Ascending aorta (tissue), 2 donors: ENCODE measurements at places on chromosomes 4 and X.

GRCh38 chr4:7043284-7044136, at the start of gene TADA2B:
TSS of gene TADA2B (plus strand) at chr4:7043372. CDS start at chr4:7043580, 208 bp downstream.
- peak within 1 kb of the TSS; percentile 100 for H3K4me3 ChIP-seq
- peak within 1 kb of the TSS; percentile 90 for H3K27ac ChIP-seq
- H3K27me3 ChIP-seq, result no peaks in the 10 kb centered on the region
- H3K36me3 ChIP-seq, result no peaks in the 10 kb centered on the region

DNA sequence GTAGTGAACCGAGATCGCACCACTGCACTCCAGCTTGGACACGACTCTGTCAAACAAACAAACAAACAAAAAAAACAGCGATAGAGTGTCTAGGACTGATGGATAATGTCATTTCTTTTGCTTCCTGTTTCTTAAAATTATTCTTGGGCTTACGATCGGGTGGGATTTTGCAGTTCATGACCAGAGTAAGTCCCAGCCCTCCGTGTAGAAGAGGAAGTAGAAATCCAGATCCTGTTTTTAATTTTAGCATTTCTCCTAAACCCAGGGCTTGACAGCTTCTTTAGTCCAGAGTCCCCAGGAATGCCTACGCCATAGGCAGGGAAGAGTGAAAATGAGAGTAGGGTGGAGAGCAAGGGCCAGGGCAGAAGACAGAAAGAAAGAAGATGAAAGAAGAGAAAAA, 94.3 kb downstream of the HPRT1 start:
- H3K27ac ChIP-seq, result no peak overlapping the region
- no peak for DNase-seq
- H3K27me3 ChIP-seq, result no peaks in the 10 kb centered on the region
- no peak overlapping the region for H3K4me3 ChIP-seq
- no peaks in the 10 kb centered on the region for H3K36me3 ChIP-seq

DNA sequence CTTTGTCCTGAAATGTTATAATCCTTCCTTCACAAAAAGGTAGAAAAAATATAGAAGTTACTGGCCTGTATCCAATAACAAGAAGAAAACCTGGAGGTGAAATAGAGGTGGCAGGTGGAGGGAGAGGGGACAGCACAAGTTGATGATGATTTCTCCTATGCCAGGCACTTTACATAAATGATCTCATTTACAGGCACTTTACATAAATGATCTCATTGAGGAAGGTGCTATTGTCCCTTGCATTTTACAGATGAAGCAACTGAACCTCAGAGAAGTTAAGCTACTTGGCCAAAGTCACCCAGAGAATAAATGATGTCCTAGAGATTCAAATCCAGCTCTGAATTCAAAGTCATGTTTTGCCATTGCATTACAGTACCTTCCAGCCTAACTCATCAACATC, 7.1 kb upstream of the OPHN1 start:
- H3K36me3 ChIP-seq, result no peaks in the 10 kb centered on the region
- no peaks in the 10 kb centered on the region for H3K4me1 ChIP-seq
- H3K27me3 ChIP-seq, result no peaks in the 10 kb centered on the region

- H3K4me1 ChIP-seq, result peaks cover 21% of the 10 kb centered on the region
- peak; percentile 63 for DNase-seq
- peak overlapping the region; percentile 76 for H3K4me3 ChIP-seq
- H3K27ac ChIP-seq, result no peak overlapping the region
- H3K36me3 ChIP-seq, result peaks cover 33% of the 10 kb centered on the region
These were observed 27.2 kb downstream of the NOP14 start for GRCh38 chr4:2935762-2936743.

DNA sequence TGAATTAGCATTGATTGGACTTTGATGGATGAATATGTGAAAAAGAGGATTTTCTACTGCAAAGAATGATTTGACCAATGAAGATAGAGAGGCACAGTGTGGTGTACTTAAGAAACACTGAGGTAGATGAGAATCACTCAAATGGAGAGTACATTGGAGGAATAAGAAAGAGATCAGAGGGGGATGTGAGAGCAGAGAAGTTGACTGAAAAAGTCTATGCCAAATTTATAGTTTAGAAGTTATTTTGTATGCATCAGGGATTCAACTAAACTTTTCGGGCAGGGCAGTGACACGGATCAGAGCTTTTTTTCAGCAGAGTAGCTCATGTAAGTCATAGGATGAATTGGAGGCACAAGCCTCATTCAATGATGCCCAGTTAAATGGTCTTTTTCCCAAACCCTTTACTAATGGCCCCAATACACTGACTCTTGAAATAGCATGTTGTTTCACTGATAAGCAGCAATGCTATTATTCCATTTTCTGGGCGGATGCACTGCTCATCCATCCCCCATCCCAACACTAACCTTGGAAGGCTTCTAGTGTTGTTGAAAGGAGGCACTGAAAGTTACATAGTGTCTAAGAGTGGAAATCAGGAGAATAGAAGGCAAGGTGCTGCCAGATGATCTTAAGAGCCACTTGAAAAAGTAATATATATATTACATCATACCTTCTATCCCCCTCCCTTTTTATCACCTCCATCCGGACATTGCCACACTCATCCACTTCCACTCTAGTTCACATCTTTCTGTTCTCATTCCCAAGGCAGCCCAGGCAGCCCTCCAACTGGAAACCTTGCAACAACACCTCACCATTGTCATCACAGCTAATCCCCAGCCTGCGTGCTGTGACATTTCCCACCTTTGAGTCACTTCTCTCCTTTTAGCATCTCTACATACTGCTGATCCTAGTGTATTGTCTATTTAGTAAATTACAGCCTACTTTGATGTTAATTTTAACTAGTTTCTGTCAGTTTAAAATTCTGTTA, 46.1 kb downstream of the ARHGAP24 start:
- H3K27ac ChIP-seq, result no peak overlapping the region
- no peaks in the 10 kb centered on the region for H3K27me3 ChIP-seq
- H3K36me3 ChIP-seq, result no peaks in the 10 kb centered on the region
- no peaks in the 10 kb centered on the region for H3K4me1 ChIP-seq
- no peak overlapping the region for H3K4me3 ChIP-seq

DNA sequence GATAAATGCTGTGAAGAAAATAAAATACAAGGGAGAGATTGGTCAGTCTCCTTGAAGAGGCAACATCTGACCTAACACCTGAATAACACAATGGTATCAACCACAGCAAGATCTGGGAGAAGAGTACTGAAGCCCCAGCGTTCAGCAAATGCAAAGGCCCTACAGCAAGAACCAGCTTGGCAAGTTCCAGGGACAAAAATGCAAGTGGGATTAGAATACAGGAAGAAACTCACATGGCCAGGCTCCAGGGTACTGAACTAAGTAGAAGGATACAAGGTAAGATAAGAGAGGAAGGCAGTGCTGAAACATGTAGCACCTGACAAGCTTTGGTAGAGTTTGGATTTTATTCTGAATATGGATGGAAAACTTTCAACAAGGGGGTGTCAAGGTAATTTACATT, 3.6 kb downstream of the SMIM14 start:
- no peaks in the 10 kb centered on the region for H3K4me1 ChIP-seq
- peak overlapping the region; percentile 86 for H3K4me3 ChIP-seq
- no peak for DNase-seq
- H3K27ac ChIP-seq, result peak overlapping the region; percentile 19
- no peaks in the 10 kb centered on the region for H3K27me3 ChIP-seq
- no peaks in the 10 kb centered on the region for H3K36me3 ChIP-seq
